Fibroblast of lung (primary cell): ENCODE measurements at places on chromosomes 3 and 15. TPM values are rescaled to one million over a fixed set of nuclear protein-coding genes. Genes with fewer than 3 reads are reported as not detected.
A peak's percentile ranks its signal among the peaks of the same experiment; 100 is the strongest.

C3orf22 gene
- polyA plus RNA-seq = not detected in 2 replicates

WDR72 gene
- not detected in 2 replicates for polyA plus RNA-seq

RNU6-1 gene
- polyA plus RNA-seq = not detected in 2 replicates

- no peak for DNase-seq
Measured at GRCh38 chr3:59161048-59161447, 111.2 kb upstream of the CFAP20DC start.

DNA sequence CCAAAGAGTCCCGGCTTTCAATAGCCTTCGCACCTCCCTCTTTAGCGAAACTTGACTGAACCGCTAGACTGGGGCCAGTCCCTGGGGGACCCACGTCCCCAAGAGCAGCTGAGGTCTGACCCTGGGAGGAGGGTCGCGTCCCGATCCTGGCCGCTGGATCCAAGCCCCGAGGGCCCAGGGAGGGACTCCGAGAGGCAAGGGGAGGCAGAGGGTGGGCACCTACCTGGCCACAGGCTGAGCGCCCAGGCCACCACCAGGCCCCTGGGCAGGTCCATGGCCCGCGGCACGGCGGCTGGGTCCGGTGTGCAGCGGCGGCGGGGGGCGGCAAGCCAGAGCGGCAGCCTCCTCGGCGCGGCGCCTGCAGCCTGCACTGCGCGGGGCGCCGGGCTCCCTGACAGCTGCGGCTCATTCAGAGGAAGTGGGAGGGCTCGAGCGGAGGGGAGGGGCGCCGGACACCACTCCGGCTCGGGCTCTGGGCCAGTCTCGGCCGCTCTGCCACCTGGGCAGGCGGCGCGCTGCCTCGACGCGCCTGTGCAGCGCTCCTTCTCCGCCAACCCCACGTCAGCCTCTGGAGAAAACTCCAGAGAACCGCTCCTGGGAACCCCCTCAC, at the start of gene ITGA11:
Gene ITGA11, minus strand, starts transcription at position 372 of the 610 bp plus-strand sequence. Its CDS starts 97 bp downstream, at position 275.
- peak; percentile 39 for DNase-seq

- no peak for DNase-seq
Measured at GRCh38 chr3:43674345-43675085, 16.2 kb upstream of the ABHD5 start.

- no peak for DNase-seq
Measured at GRCh38 chr15:101183226-101183930, 68.5 kb downstream of the CHSY1 start.

- DNase-seq = no peak
Measured at GRCh38 chr15:41512512-41512939, 1.1 kb downstream of the LTK start.

DNA sequence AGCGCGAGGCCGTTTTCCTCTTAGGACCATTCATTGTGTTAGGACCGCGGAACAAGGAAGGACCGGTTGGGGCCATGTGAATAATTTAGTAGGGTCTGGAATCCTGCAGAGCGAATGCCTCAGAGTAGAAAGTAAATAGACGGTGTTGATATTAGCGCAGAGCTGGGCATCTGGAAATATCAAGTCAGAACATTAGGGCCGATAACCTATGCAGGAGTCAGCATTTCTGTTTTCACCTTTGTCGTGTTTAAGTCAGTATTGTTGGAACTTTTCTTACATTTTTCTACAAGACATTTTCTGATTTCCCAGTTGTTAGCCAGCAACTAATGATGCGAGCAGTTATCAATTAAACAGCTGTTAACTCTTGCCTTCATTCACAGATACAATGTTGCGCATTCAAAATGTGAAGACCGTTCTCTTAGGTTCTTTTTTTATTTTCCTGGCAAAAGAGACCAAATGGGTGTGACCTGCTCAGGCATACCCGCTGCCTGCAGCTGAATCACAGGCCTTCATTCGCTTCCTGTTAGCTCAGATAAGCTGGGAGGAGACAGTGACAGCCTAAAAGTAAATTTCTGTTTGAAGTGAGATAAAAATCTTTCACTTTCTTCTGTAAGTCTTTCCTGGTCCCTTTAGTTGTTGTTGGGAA, 966 bp upstream of the PKM start:
- peak; percentile 88 for DNase-seq
